ENCODE measurements at places on chromosomes 3 and 15.

GRCh38 chr15:85920956-85921355, 126.2 kb upstream of the KLHL25 start:
- DNase-seq: no peak

- DNase-seq: no peak
These were observed 29.7 kb downstream of the TRAK1 start for GRCh38 chr3:42120866-42121265.

DNA sequence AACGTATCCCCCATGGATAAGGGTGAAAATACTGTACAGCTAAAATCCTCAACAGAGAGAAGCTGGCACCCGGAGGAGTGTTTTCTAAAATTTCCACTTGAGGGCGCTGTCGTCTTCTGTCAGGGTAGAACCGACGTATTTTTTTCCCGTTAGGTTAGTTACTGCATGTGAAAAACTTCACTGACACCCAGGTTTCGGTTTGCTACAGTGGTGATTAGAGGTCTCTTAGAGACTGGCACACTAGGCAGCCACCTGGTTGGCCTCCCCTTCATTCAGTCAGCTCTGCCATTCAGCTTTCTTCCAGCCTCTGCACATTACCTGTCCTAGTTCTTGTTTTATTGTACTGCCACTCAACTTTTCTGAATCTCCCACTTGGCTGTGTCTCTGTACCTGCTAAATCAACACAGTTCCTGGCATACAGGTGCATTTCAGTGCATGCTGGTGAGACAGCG, 18.4 kb downstream of the CCK start:
- peak; percentile 29 for DNase-seq

DNA sequence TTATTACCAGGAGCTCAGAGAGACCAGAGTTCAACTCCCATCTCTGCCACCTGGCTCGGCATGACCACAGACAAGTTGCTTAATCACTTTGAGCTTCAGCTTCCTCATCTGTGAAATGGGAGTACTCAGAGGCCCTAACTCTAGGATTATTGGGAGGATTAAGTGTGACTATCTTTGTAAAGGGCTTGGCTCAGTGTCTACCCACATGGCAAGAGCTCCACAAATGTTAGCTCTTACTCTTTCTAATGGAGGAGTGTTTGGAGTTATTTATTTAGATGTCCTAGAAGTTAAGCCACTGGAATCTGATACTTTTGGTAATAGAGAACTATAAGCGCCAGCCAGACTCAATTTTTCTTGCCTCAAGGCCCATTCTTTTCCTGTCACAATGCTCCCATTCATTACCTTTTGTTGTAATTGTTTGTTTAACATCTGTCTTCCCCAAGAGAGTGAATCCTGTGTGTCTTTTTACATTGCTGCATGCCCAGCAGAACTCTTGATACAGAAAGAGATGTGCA, 12.3 kb upstream of the LMCD1 start:
- DNase-seq: no peak

- DNase-seq: no peak
These were observed 554.4 kb downstream of the IGSF11 start for GRCh38 chr3:118480101-118480860.
